NCI-H1694 treated with DMSO at 0.1 percent for 48 hours (cell line): ENCODE measurements at places on chromosomes 12 and 14.

DNA sequence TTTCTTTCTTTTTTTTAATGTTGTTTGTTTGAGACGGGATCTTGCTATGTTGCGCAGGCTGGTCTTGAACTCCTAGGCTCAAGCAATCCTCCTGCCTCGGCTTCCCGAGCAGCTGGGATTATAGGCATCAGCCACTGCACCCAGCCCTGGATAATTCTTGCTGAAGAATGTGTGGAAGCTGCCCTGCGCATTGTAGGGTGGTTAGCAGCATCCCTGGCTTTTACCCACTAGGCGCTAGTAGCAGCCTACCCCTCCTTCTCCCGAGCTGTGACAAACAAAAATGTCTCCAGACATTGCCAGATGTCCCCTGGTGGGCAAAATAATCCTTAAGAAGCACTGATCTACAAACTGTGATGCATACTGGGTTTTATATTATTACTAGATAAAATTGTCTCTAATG, 6.6 kb downstream of the DCAF4 start:
- no peak for DNase-seq

DNA sequence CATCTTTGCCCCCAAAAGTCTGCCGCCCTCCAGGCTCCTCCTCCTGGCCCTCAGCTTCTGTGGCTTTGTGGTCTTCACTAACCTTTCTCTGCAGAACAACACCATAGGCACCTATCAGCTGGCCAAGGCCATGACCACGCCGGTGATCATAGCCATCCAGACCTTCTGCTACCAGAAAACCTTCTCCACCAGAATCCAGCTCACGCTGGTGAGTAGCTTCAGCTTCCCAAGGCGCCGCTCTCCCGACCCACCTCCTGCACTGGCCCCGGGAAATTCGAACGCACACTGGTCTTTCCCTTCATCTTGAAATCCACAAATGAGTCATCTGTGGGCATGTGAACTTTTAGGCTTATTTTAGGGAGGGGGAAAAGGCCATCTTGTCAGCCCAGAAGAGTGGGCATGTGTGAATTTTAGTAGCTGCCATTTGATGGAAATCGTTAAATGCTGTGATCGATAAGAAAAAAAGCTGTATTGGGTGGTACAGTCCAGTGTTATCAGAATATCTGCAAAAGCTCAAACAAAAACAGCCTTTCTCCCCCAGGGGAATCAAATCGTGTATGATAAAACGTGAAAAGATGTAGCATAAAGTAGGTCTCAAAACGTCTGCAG, 700 bp downstream of the SLC35E3 start:
- peak; percentile 8 for DNase-seq

- DNase-seq: peak; percentile 37
These were observed 76.7 kb upstream of the EIF5 start for GRCh38 chr14:103257211-103257962.

GRCh38 chr14:94239406-94239805, 53.7 kb downstream of the SERPINA10 start:
- DNase-seq: no peak

DNA sequence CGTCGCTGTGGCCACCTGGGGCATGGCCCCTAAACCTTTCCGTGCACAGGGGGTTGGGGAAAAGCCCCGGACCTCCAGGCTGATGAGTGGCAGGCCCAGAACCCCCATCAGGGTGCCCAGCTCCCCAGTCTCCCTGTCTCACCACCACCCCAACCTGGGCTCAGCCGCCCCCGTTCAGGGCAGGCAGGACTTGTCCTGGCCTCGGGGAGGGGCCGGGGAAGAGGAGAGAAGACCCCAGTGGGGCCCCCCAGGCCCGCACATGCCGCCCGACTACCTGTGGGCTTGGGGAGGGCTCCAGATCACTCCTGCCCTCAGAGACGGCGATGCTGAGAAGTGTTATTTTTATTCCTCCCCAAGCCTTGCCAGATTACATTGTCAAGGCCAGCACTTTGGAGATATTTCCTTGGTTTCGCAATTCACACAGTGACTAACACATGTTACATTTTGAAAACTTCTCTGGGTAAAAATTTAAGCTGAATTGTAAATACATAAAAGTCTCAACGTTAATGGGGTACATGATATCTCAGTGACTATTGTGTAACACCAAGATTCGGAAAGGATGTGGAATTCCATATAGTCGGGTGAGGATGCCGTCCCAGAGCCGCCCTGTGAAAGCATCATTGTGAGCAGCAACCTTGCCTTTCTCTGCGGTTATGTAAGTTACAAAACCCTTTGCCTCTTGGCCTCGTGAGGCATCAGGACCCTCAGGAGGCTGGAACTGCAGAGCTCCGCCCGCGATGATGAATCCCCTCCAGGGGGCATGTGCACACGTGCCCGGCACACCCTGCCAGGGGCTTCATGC, 85.6 kb upstream of the DIO3 start:
- no peak for DNase-seq

GRCh38 chr12:44457465-44457864, 418.6 kb downstream of the NELL2 start:
- no peak for DNase-seq

- DNase-seq: peak; percentile 26
These were observed 126.8 kb upstream of the NCOR2 start for GRCh38 chr12:124694250-124694649.

DNA sequence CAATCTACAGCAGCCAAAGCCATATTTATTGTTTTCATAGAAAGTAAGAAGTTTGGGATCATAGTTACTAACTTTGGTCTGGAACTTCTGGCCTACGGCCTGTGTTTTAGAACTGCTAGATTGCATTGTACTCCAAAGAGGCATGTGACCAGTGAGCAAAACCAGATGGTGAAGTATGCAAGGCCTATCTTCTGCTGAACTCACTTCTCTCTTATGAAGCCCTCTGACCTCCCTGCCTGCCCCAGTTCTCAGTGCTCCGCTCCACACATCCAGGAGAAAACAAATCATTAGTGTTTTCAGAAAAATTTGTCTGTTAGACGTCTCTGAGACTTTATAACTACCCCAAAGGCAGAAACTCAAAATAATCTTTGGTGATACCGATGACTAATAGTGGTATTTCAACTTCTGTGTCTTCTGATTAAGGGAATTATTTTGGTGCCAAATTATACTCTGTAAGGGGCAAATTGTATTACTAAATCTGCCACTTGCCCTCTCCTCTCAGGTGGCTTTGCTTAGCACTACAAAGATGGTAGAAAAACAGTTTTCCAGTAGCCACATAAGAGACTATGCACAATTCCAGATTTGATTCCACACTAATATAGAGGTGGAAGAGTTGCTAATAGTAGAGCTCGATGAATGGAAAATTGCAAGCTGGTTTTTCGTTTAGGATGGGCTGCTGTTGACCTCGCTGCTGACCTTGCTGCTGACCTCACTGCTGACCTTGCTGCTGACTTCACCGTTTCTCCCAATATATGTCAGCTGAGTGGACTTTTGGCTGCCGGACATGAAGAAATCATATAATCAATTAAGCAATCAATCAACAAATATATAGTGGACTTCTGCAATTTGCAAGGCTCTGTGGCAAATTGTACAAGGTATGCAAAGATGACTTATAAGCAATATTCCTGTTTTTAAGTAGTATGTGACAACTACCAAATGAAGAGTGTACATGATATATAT, 147.5 kb downstream of the KITLG start:
- no peak for DNase-seq

DNA sequence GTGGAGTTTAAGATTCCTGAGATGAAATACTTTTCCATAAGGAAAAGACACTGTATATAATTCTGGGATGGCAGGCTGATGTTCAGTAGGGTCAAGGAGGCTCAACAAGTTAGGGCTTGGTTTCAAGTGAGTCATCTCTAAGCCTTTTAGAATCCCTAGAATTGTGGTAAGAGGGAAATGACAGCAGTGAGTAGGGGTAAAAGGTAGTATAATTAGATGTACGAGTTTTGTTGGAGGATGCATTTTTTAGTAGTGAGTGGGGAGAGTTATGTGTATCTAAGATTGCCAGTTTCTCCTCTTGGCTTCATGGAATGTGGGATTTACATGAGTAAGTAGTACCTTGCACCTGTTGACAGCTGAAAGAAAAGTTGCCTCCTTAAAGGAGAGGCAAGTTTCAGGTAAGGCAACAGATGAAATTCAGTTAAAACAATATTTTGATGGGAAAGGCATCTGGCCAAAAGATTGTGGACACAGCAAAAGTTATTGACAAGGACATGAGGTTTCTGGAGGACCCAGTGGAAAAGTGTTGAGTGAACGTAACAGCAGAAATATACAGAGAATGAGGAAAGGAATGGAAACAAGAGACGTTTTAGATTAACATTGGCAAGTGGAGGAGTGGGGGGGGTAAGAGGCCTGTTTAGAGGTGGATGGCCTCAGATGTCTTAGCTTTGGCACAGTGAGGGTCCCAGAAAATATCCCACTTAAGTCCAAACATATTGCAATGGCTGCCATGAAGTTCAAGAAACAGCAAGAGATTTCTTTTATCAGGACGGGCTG, 21.8 kb downstream of the LMO3 start:
- no peak for DNase-seq

GRCh38 chr14:89589400-89590118, 172.5 kb upstream of the FOXN3 start:
- no peak for DNase-seq

GRCh38 chr12:79655036-79655435, 35.7 kb downstream of the PAWR start:
- DNase-seq: no peak

- DNase-seq: no peak
These were observed 28.1 kb downstream of the USP15 start for GRCh38 chr12:62288328-62288727.

DNA sequence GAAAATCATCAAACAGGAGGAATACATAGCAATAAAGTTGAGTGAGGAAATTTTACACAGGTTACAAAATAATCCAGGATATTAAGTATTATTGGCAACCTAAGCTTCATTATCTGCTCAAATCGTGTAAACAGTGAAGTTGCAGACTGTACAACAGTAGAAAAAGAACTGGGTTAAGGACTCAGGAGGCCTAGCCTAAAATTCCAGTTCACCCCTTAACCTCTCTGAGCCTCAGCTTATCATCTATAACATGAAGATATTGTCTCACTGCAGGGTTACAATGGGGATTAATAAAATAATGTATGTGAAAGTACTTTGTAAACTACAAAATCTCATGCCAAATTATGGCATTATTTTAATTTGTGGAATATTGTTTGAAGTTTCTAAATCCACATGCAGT, 26.0 kb downstream of the DDHD1 start:
- DNase-seq: no peak

- DNase-seq: no peak
These were observed 2.7 kb downstream of the FZD10 start for GRCh38 chr12:130164936-130165335.

DNA sequence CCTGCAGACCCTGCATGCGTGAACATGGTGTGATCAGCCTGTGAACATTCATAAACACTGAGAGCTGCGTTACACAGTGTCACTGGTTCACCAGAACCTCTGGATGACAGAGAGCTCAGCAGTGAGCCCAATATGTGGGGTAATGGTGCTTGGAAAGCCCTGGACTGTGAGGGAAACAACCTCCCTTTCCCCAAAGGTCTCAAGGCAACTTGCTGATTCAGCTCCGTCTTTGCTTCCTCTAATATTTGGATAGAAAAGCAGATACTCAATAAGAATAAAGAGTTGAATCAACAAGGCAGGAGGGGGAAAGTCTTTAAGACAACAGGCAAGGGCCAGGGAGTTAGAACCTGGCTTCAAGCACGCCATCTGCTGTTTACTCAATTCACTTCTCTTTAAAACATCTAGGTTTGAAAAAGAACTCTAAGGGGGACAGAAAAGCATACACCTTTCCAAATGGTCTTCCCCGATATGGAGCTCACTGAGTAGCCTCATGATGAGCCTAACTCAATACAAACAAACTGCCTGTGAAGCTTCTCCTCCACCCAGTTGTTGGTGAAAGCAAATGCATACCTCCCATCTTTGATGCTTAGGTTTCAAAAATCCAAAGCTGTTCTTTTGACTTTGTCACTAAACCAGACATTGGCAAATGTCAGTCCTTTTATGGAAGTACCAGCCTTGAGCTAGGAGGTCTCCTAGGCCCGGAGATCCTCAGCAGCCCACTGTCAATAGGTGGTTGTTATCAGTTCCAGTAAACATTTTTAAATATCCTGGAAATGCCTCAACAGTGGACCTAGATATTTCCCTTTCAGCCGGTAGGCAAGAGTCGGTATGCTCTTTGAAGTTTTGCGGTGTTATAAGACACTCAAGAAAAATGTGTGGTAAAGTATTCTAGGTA, 76.1 kb downstream of the SAMD4A start:
- DNase-seq: no peak

GRCh38 chr12:67797185-67797741, 148.7 kb downstream of the DYRK2 start:
- DNase-seq: no peak

DNA sequence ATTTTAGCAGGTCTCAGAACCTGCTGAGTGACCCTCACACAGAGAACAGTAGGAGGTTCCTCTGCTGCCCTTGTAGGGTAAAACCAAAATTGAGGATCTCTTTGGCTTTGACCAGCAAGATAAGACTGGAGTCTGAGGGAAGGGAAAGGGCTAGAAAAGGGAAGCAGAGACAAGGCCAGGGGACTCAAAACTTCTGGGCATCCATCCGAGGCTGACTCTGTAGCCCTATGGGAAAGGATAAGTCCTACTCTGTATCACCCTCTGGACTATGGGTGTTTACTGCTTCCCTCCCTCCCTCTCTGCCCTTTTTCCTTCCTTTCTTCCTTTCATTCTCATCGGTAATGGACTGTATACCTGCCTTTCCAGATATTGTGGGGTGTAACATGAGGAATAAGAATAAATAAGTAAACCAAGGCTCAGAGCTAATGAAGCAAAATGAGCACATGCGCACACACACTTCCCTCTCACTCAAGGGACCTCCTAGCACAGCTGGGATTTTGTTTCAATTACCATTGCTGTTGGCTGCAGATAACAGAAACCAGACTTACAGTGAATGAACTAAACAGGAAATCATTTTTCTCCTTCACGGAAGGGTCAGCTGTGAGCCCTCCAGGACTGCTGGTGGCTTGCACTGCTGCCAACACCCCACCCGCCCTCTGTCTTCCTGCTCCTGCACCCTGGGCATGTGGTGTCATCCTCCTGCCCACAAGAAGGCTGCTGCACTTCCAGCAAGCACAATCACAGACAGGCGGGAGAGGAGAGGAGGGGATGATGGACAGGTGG, 404.4 kb upstream of the CCDC196 start:
- no peak for DNase-seq

GRCh38 chr12:48163150-48163747, 5.9 kb upstream of the ASB8 start:
- no peak for DNase-seq

DNA sequence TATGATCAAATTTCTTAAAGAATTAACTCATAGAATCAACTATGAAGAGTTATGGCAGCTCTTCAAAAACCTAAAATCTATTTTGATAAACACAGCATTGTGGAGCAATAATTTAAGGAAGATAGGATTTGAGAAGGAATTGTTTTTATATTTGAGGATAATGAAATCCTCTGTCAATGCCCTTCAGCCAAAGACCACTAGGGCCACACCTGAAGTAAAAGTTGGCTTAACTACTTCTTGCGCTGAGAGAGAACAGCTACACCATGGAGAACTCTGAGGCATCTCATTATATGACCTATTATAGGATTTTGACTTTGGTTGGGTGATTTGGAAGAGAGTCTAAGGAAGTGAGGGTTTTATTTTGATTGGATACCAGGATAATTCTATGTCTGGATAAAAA, 237.2 kb downstream of the TMTC2 start:
- DNase-seq: no peak
